ENCODE measurements at places on chromosomes 2 and 18.
A peak's percentile ranks its signal among the peaks of the same experiment; 100 is the strongest.

GRCh38 chr2:46179037-46179621 is 118.1 kb upstream of the EPAS1 start:
- no peak for DNase-seq

- DNase-seq: no peak
Measured at GRCh38 chr2:38549851-38550250, 52.9 kb downstream of the HNRNPLL start.

GRCh38 chr2:73037947-73038585 is 33.4 kb downstream of the SFXN5 start:
- no peak for DNase-seq

GRCh38 chr2:111616651-111617218 is 267.3 kb downstream of the ANAPC1 start:
- no peak for DNase-seq

DNA sequence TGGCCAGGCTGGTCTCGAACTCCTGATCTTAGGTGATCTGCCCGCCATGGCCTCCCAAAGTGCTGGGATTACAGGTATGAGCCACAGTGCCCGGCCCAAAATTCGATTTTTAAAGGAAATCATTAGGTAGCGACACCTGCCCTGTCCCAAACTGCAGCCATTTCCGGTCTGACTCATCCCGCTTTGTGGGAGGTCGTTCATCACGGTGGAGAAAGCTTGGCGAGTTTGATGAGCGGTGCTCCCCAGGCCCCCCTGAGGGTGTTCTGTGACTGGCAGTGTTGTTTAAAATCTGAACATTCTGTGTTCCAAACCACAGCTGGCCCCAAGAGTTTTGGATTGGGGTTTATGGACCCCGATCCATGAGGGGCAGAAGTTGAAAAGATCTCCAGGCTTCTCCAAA is 53.0 kb upstream of the GLI2 start:
- DNase-seq: no peak

DNA sequence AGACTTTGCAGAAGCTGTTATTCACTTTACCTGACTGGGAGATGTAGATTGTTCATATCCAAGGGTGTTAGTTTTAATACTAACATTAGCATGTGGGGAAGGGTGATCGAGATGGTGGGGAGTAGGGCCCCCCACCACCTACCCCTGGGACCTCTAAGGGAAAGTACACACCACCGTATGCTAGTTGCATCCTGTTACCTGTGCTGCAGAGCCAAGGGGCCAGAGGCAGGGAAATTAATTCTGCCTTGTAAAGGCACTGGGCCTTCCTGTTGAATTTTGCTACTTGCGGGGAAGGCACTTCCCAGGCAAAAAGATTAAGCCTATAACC is 9.0 kb downstream of the STEAP3 start:
- DNase-seq: no peak

DNA sequence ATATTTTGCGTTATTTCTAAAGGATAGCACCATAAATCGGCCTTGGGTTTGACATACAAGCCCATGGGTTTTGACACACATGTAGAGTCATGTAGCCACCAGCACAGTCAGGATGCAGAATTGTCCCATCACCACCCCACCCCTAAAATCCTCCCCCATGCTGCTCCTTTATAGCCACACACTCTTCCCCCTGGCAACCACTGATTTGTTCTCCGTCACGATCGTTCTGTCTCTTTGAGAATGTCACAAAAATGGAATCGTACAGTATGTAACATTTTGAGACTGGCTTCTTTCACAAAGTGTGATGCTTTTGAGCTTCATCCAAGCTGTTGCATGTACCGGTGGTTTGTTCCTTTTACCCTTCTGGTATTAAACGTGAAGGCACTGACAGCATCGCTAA is 39.1 kb downstream of the CRACDL start:
- DNase-seq: no peak

- peak; percentile 32 for DNase-seq
Measured at GRCh38 chr2:26472821-26473655, 4.9 kb downstream of the OTOF start.

DNA sequence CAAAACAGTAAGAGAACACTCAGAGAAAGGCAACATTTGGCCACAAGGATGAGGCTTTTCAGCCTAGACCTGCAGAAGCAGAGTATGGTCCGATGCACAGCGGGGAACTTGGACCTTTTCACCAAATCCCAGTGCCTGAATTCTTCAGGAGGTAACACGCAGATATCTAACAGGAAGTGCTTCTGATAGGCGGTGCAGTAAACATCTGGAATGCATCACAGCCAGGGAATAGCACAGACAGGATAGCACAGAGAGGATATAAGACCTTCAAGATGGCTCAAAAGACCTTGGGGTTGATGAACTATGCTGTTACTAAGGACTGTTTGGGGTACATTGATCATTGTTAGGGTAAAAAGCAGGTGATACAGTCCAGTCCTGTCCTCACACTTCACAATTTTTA is 1.7 kb downstream of the TMEM127 start:
- no peak for DNase-seq

DNA sequence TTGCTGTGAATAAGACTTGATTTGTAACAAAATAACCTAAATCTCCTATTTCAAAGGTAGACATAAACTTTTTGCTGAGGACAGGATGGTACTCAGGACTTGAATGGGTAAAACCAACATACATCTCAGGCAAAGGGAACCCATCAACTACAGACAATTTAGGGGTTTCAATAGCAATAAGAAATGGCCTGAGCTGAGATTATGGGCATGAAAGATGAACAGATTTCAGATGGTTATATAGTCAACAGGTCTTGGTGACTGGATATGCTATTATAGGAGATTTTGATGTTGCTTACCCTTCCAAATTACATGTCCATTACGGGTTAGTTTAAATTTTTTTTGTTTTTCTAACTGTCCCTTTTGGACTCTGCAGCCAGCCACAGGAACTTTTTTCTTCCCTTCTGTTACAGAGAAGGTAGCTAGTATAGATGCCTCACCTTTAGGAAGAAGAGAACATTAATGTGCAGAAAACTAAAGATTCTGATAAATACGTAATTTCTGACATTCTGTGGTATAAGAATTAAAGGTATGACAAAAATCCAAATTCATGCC is 4.6 kb downstream of the RPS27A start:
- no peak for DNase-seq

DNA sequence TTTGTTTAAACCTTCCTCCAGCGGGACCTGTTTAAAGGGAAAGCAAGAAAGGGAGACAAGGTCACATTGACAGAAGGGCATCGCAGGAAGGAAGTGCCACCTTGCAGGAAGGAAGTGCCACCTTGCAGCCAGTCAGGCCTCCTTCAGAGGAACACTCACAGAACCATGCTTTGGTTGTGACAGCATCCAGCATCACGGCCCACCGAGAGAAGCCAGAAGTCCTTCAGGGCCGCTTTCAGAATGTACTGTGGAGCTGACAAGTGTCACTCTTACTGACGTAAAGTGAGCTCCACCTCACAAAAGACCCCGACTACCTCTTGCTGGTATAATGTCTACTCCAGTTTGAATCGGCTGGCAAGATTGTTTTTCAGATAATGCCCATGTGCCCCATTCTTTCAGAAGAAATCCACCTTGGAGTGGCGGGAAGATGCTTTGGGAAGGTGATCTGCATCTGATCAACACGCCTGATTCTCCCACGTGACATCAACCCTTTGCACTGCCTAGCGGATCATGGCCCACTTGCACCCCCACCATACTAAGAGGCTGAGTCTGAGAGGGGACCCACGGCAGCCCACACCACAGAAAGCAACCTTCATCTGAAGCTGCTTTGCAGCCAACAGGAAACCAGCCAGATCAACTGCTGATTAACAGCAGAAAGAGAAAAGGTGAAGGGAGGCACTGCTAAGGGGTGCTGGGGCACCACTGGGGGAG is 99.8 kb downstream of the UXS1 start:
- DNase-seq: no peak

- no peak for DNase-seq
Measured at GRCh38 chr2:167471734-167472133, 583.5 kb downstream of the XIRP2 start.

GRCh38 chr2:191351921-191352320 is 106.7 kb downstream of the MYO1B start:
- DNase-seq: no peak

DNA sequence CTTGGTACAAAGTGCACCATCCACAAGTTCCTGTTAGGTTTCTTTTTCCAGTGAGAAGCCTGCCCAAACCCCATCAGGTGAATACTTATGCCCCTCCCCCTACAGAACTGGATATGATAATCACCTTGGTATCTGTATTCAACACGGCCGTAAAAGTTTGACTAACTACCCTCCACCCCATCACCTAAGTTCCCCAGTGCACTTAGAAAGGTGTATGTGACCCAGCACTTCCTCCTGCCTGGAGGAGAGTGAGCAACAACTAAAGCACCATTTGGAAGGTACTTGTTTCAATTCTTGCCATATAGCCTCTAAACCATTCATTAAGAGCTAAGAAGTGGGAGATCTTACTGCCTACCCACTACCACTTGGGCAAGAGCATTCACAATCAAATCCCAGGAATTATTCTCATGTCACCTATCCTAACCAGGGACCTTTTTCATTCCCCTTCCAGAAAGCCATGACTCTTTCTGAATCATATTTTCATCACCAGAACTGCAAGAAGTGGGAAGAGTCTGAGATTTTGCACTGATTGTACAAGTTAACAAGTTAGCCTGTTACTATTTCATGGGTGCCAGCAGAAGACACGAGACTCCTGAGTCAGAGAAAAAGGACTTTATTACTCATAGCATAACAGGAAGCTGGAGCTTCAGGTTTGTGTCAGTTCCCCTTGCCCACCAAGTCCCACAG is 53.5 kb upstream of the NDUFV2 start:
- peak; percentile 17 for DNase-seq

DNA sequence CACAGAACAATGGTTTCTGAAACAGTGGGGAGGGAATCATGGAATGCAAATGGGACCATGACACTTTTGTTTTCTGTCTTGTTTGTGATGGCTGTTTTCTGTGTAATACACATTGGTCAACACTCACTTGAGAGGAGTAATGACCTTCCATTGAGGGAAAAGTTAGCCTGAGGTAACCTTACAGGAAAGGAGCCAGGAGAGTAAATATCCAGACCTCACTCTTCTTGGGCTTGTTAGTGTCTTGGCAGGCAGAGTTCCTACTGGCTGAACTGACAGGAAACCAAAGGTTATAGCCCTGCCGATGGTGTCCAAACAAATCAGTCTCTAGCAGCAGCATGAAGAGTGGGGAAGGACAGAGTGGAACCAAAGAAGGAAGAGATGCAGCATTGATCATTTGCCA is 17.2 kb upstream of the RPRM start:
- DNase-seq: no peak

GRCh38 chr2:20042531-20042930 is 8.9 kb downstream of the LAPTM4A start:
- DNase-seq: no peak

GRCh38 chr18:37265382-37265781 is 300.2 kb downstream of the CELF4 start:
- DNase-seq: no peak

GRCh38 chr2:71069376-71069775 is 928 bp downstream of the NAGK start:
- DNase-seq: no peak

DNA sequence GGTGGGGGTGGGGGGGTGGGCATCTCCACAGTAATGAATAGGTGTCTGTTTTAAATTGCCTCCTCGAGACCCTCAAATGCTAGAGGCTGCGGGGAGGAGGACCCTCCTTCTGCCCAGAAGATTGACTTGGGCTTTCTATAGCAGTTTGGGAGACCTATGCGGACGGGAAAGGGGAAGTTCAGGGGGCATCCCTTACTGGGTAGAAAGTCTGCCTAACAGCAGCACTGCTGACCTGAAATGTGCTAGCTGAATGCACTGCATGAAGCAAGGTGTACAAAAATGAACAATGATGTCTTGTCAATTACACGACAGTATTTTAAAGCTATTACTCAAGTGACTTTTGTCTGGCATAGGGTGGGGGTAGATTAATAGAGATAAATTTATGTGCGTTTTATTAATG is 2.5 kb downstream of the DCC start:
- DNase-seq: no peak
